Epithelial cell of esophagus (primary cell): ENCODE measurements at places on chromosomes 7 and 10.

DNA sequence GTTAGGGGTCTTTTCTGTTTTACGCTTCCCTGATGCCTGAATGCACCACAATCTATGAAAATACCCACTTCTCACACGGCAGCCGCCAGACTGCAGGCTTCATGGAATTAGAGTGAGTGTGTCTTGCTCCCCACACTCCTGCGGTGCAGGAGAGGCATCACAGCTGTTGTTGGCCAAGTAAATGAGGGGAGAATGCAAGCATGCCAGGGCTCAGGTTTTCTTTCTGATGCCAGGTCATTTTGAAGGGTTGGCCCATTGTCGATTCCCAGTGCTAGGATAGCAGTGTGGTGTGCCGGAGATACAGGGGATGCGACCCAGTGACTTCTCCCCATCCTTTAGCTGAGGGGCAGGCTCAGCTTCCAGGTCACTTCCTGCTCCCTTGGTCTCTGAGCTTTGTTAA, 16.3 kb downstream of the CXCL12 start:
- no peak for DNase-seq

DNA sequence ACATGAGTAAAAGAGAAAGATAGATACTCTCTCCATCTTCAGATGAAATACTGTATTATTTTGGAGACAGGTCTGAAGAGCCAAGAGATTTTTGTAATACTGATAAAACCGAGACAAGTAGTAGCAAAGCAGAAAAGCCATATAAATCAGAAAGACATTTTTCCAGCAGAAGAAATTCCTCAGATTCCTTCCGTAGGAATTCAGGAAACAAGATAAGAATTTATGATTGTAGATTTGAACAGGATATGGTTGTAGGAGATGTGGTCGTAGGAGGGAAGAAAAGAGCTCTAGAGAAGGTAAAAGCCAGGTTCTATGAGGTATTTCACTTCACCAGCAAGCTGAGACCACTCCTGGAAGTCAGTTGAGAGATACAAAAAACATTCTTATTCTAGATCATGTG, 17.6 kb upstream of the AASS start:
- no peak for DNase-seq

GRCh38 chr10:69419096-69419743, 2.5 kb upstream of the TACR2 start:
- no peak for DNase-seq

DNA sequence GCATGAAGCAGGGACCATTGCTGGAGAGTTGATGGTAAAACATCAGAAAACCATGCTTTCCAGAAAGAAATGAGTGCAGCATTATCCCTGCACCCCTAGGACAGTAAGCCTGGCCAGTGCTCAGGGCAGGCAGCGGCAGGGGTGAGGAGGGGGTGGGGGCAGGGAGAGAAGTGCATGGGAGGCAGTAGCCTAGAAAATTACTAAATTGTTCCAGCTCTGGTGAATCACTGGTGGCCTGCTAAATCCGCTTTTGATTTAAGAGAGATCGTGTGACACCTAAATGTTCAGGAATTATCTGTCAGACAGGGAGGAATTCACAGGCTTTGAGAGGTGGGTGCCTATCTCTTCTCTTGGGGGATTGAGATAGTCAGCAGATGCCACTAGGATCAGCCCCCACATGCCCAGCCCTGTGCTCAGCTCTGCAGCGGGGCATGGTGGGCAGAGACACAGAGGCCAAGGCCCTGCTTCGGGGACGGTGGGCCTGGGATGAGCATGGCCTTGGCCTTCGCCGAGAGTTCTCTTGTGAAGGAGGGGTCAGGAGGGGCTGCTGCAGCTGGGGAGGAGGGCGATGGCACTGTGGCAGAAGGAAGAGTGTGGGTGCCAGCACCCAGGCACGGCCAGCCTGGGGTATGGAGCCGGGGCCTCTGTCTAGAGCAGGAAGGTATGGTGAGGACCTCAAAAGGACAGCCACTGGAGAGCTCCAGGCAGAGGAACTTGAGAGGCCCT, 5.0 kb upstream of the AQP1 start:
- DNase-seq: no peak

- DNase-seq: no peak
Measured at GRCh38 chr10:22713853-22714478, 412 bp downstream of the PIP4K2A start.

- DNase-seq: no peak
Measured at GRCh38 chr7:11934796-11935195, 102.8 kb upstream of the THSD7A start.

- no peak for DNase-seq
Measured at GRCh38 chr7:3696113-3696512, 395.1 kb downstream of the SDK1 start.

DNA sequence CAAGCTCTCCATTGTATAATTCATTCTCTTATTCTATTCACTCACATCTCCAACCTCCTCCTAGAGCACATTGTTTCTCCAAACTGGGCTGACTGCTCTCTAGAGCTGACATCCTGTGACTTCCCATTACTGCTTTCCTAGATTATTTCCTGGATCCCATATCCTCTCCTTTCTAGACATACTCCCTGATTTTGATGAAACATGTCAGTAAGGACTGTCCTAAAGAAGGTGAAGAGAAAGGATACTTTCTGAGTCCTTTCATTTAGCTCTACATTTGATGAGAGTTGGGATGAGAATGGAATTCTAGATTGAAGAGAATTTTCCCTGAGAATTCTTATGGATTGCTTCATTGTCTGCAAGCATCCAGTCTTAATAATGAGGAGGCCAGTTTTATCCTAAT, 78.8 kb downstream of the CNNM2 start:
- no peak for DNase-seq

DNA sequence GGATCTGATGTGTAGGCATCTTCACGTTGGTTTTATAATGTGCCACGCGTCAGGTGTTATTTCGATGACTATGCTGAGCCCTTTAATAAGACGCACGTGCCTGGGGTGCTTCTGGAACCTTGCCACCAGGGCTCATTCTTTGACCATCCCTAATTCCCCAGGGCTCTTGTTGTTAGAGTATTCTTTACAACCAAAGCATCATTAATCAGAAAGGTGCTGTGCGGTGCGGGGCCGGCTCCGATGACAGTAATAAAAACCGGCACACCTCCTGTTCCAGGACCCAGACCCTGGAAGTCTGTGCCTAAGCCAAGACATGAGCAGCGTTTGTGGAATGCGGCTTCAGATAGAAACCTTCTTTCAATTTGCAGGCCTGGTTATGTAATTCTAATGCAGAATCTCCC, 58.4 kb downstream of the MGMT start:
- DNase-seq: peak; percentile 9
